ENCODE measurements at places on chromosomes 3 and 15. TPM values are rescaled to one million over a fixed set of nuclear protein-coding genes. Genes with fewer than 3 reads are reported as not detected.

Gene ZPLD1
- 0.07 TPM for total RNA-seq

Gene BFSP2
- total RNA-seq = not detected

Gene GOLGA8S
- total RNA-seq = not detected

Gene CFAP20DC
- total RNA-seq = 9.4 TPM

Gene CISH
- total RNA-seq = 1.0 TPM

Gene CCNB2
- total RNA-seq = 1.7 TPM

Gene PLSCR5
- not detected for total RNA-seq

Gene GPR171
- not detected for total RNA-seq

Gene PPM1L
- total RNA-seq = 4.1 TPM

Gene GOLGA6L4
- 0.34 TPM for total RNA-seq

Gene CHDH
- 0.21 TPM for total RNA-seq

Gene SECISBP2L
- 20.4 TPM for total RNA-seq

Gene TGM5
- total RNA-seq = 1.5 TPM

Gene GCNT3
- 3.4 TPM for total RNA-seq

Gene SCAANT1
- total RNA-seq = not detected

Gene FBXL2
- 20.6 TPM for total RNA-seq

Gene PLCH1
- 0.34 TPM for total RNA-seq

Gene CCR3
- 0.07 TPM for total RNA-seq

Gene TMEM266
- 0.34 TPM for total RNA-seq

Gene HRG
- not detected for total RNA-seq
